Right lobe of liver (tissue), 6 donors: ENCODE measurements at places on chromosomes 7 and 10. TPM values are rescaled to one million over a fixed set of nuclear protein-coding genes. Genes with fewer than 3 reads are reported as not detected.

GPC2 gene
- 0.35 TPM for total RNA-seq

NUTM2A gene
- total RNA-seq = not detected

- H3K27ac ChIP-seq = no peak within 1 kb of the TSS
- peak within 1 kb of the TSS; percentile 45 for H3K4me3 ChIP-seq
- H3K4me1 ChIP-seq = no peaks in the 10 kb centered on the region
- peaks cover 12% of the 10 kb centered on the region for H3K27me3 ChIP-seq
Observed at GRCh38 chr10:86366033-86366901, at the start of gene GRID1. TSS of gene GRID1 (minus strand) at chr10:86366795.

BLOC1S2 gene
- 18.2 TPM for total RNA-seq

DNA sequence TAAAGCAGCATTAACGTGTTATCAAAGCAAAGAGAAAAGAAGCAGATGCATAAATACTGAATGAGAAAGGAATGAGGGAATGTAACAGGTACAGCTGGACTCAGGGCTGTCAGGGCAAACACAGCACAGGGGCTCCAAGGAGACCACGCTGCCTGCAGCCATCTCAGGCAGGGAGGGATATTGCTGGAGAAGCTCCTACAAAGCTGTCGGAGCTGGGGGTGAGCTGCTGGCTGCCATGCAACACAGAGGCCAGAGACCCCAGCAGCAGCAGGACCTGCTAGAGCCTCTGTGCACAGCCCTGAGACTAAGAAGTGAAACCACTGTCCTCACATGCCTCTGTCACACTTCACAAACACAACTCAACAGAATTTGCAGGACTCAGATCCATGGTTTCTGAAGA lies 235.8 kb downstream of the DIP2C start:
- H3K27ac ChIP-seq = no peak overlapping the region
- H3K4me3 ChIP-seq = no peak overlapping the region
- no peaks in the 10 kb centered on the region for H3K36me3 ChIP-seq
- no peak for DNase-seq
- H3K4me1 ChIP-seq = no peaks in the 10 kb centered on the region

RHBDD2 gene
- total RNA-seq = 31.4 TPM

GRCh38 chr7:11168650-11169170 lies 195.0 kb downstream of the PHF14 start:
- no peaks in the 10 kb centered on the region for H3K36me3 ChIP-seq
- H3K27ac ChIP-seq = no peak overlapping the region
- H3K27me3 ChIP-seq = no peaks in the 10 kb centered on the region
- DNase-seq = no peak

DNA sequence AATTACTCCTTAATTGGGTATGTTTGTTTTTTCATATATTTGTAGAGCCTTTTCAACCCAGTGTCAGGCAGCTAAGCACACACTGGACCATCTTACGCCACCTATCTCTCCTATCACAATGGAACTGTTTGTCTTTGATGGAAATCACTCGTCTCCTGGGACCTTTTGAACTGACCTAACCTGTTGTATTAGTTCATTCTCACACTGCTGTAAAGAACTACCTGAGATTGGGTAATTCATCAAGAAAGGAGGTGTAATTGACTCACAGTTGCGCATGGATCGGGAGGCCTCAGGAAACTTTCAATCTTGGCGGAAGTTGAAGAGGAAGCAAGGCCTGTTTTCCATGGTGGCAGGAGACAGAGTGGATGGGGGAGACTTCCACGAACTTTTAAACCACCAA lies 182.0 kb downstream of the TCERG1L start:
- no peaks in the 10 kb centered on the region for H3K36me3 ChIP-seq
- no peaks in the 10 kb centered on the region for H3K4me1 ChIP-seq
- H3K4me3 ChIP-seq = no peak overlapping the region
- H3K27ac ChIP-seq = no peak overlapping the region
- H3K27me3 ChIP-seq = no peaks in the 10 kb centered on the region

MTPN gene
- total RNA-seq = 37.8 TPM

GRCh38 chr7:149621776-149622175 lies 124.2 kb upstream of the ZNF746 start:
- no peaks in the 10 kb centered on the region for H3K36me3 ChIP-seq
- no peak for DNase-seq
- H3K4me1 ChIP-seq = peaks cover 7% of the 10 kb centered on the region
- H3K27ac ChIP-seq = no peak overlapping the region

- DNase-seq = no peak
- H3K27ac ChIP-seq = no peak overlapping the region
- no peaks in the 10 kb centered on the region for H3K4me1 ChIP-seq
Observed at GRCh38 chr10:71085689-71086438, 126.5 kb upstream of the UNC5B start.

- no peaks in the 10 kb centered on the region for H3K4me1 ChIP-seq
- H3K27ac ChIP-seq = no peak overlapping the region
- H3K36me3 ChIP-seq = no peaks in the 10 kb centered on the region
- DNase-seq = no peak
Observed at GRCh38 chr10:113042868-113043267, 92.8 kb downstream of the TCF7L2 start.

ZNF425 gene
- total RNA-seq = 0.71 TPM

BLNK gene
- 9.9 TPM for total RNA-seq

DNA sequence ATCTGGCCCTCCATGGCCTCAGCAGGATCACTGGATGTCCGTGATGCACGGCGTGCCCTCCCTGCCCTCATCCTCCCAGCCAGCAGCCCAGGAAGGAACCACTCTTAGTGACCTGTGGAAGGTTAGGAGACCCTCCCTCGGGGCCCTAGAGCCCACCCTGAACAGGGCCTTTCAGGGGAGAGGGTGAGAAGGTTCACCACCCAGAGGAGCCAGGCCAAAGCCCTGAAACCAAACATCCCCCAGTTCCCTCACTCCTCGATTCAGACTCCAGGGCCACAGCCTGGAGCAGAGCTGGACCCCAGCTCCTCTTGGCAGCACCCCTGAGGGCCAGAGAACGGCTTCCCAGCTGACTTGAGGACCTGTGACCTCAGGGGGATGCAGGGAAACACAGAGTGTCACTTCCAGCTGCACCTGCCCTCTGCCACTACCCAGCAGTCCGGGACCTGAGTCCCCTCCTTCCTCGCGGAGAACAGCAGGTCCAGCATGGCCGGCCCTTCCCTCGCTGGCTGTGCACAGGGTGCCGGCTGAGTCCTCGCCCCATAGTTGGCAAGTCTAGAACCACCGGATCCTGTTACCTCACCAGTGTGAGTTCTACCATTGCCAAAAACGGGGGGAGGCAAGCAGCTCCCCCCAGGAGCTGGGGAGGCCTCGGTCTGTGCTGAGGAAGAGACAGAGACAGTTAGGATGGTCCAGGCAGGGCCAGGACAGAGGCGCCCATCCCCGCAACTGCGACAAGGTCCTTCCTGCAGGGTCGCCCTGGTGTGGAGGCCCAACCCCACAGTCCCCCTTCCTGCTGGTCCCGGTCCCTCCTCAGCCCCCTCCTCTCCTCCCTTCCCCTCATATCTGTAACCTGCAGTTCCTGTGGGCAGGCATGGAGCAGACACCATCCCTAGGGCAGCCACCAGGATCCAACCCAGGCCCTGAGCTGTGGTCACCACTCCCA lies 158.6 kb downstream of the NRF1 start:
- no peaks in the 10 kb centered on the region for H3K36me3 ChIP-seq
- H3K4me1 ChIP-seq = no peaks in the 10 kb centered on the region
- H3K27me3 ChIP-seq = no peaks in the 10 kb centered on the region
- no peak overlapping the region for H3K4me3 ChIP-seq
